ENCODE measurements at places on chromosomes 16 and 17.

DNA sequence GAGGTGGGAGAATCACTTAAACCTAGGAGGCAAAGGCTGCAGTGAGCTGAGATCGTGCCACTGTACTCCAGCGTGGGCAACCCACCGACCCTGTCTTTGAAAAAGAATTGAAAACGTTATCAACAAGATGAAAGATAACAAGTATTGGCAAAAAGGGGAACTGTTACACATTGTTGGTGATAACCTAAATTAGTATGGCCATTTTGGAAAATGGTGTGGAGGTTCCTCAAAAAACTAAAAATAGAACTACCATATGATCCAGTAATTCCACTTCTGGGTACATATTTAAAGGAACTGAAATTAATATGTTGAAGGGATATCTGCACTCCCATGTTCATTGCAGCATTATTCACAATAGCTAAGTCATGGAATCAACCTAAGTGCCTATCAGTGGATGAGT lies 61.0 kb downstream of the ABHD15 start:
- no peak for DNase-seq

GRCh38 chr17:57662041-57662440 lies 83.1 kb downstream of the CCDC182 start:
- DNase-seq = peak; percentile 72

- peak; percentile 23 for DNase-seq
Measured at GRCh38 chr17:73770115-73770848, 126.0 kb upstream of the SDK2 start.

DNA sequence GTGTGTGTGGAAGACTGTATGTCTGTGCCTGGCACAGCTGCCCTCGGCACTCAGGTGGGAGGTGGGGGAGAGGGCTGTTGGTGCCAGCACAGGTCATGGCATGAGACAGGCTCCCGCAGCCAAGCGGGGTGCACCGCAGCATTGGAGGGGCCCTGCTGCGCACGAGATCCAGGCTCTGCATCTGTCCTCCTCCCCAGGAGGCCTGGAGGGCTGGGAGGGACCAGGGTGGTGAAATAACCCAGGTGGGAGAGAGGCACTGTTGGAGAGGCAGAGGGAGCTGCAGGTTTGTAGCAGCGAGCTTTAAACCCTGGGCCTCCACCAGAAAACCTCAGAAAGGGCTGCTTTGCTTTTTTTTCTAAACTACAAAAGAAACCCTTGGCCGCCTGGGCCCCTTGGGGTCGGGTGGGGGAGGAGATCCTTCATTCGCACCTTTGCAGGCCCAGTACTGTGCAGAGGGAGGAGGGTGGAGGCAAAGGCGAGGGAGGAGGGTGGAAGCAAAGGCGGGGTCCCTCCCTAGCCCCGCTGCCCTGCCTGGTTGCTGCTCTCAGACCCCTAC lies 241.7 kb downstream of the SEC14L1 start:
- DNase-seq = no peak

GRCh38 chr17:55334285-55334684 lies 69.5 kb downstream of the HLF start:
- DNase-seq = no peak

- DNase-seq = peak; percentile 89
Measured at GRCh38 chr16:79171931-79172705, 428.4 kb downstream of the MAF start.

All from NCI-H1105 (cell line).